ELF-1 (cell line): ENCODE measurements at places on chromosomes 13 and 19.
A peak's percentile ranks its signal among the peaks of the same experiment; 100 is the strongest.

DNA sequence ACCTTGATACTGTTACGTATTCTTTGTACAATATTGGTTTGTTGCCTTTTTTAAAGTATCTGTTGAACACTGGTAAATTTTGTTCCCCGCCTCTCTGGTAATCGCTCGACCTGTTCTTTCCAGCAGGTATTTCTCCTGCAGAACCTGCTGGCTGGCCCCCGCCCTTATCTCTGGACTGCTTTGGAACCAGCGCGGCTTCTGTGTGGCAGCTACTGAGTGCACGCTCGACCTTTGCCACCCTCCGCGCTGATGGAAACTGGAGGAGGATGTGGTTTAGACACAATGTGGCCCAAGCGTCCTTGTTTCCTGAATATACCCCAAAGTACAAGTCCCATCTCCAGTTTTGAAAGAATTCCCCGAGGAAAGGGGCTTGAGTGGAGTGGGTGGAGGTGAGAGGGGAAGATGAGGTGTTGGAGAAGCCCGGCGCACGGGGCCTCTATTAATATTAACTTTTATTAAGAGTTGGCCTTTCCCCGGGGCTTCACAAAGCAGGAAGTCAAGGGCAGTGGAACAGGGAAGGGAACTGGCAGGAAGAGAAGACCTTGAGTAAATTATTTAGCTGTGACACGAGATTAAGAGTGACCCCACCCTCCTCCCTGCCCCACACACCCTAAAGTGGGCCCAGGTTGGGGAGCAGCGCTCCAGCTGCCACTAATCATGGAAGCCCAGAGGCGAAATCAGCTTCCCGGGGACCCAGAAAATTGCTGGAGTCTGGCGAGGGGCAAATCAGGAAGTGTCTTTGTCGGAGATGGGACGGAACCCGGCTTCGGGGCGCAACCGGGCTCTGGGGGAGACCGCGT, 16.0 kb downstream of the CDX2 start:
- DNase-seq, result no peak

GRCh38 chr13:92805766-92806165, 420.8 kb upstream of the GPC6 start:
- DNase-seq, result no peak

DNA sequence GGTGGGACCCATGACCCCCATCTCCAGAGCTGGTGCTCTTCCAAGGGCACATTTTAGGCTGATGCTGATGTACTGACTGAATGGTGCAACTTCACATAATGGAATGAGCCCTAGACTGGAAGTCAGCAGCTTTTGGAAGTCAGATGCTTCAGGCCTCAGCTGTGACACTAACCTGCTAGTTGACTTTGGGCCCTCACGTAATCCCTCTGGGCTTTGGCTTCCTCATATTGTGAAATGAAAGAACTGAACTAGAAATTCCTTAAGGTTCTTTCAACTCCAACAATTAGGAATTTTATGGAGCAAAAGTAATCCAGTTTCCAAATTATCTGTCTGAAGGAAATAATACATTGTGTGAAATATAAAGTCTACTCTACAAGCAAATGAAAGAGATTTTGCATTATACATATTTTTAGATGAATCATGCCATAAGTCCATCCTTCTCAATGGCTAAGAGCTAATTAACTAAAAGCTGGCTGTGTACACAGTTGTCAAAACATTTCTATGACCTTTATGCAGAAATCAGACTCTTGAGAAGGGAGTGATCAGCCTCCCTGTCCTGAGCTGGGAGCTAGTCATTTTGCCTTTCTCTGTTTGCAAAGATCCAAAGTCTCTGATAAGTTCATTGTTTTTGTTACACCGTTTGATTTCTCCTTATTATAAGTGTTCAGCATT, 204.2 kb downstream of the DCLK1 start:
- DNase-seq, result no peak

DNA sequence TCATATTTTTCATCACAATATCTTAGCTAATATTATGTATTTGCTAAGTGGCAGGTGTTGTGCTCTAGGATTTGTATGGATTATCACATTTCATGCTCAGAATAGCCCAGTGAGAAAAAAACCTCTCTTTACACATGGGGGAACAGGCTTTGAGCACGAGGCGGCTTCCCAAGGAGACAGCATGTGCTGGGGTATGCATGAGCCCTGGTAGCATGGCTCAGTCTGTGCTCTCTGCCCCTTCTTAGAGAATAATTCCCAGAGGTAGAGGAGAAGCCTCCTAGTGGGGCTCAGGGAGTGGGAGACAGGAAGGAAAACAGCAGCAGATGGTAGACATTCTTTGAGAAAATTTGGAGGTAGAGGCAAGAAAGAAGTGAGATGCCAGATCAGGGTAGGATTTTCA, 31.6 kb downstream of the RNASEH2B start:
- DNase-seq, result no peak

GRCh38 chr19:9674663-9675357, at the start of gene ZNF562:
TSS of gene ZNF562 (minus strand) at chr19:9675100. CDS start at chr19:9660744, 14,356 bp downstream.
- DNase-seq, result peak; percentile 98

- DNase-seq, result peak; percentile 19
Measured at GRCh38 chr19:31350693-31351055, 1.4 kb upstream of the TSHZ3 start.

DNA sequence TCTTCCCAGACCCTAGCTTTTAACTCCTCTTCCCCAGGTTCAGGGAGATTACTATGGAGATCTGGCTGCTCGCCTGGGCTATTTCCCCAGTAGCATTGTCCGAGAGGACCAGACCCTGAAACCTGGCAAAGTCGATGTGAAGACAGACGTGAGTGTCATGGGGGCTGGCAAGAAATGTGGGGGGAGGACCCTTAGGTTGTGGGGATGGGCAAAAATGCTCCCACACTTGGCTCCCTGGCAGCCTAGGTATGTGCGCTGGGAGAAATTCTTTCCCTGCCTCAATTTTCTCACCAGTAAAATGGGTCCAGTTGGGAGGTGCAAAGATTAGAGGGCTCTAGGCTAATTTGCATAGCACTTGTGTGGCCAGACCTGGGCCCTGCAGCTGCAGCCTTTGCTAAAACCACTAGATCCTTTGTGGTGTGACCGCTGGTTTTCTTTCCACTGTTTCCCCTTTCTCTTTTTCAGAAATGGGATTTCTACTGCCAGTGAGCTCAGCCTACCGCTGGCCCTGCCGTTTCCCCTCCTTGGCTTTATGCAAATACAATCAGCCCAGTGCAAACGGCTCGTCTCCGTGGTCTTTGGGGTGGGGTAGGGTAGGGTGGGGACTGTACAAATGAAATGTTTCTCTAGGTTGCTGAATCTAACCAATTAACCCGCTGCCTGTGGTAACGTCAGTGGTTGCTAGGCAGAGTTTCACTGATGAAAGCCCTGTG, 959 bp upstream of the RAB4B start:
- peak; percentile 97 for DNase-seq

- DNase-seq, result peak; percentile 3
Measured at GRCh38 chr13:22428188-22428828, 752.5 kb upstream of the SGCG start.

GRCh38 chr19:39474139-39474620, 6.5 kb upstream of the TIMM50 start:
- DNase-seq, result peak; percentile 77

DNA sequence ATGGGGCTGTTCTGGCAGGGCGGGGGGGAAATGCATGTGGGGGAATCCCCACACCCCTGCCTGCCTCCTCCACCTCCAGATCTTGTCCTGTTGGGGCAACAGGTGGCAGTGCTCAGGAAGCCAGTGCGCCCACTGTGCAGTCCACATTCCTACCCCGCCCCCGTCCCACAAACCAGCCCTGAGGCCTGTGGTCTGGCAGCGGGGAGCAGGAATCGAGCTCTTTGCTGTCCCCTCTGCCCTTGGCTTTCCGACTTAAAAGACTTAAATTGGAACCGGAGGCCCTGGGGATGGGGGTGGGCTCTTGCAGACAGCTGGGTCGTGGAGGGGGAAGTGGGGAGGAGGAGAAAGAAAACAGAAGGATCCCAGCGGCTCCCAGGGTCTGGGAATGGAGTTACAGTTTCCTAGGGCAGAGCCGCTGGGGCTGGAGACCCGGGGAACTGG, 4.3 kb downstream of the NANOS3 start:
- peak; percentile 96 for DNase-seq

DNA sequence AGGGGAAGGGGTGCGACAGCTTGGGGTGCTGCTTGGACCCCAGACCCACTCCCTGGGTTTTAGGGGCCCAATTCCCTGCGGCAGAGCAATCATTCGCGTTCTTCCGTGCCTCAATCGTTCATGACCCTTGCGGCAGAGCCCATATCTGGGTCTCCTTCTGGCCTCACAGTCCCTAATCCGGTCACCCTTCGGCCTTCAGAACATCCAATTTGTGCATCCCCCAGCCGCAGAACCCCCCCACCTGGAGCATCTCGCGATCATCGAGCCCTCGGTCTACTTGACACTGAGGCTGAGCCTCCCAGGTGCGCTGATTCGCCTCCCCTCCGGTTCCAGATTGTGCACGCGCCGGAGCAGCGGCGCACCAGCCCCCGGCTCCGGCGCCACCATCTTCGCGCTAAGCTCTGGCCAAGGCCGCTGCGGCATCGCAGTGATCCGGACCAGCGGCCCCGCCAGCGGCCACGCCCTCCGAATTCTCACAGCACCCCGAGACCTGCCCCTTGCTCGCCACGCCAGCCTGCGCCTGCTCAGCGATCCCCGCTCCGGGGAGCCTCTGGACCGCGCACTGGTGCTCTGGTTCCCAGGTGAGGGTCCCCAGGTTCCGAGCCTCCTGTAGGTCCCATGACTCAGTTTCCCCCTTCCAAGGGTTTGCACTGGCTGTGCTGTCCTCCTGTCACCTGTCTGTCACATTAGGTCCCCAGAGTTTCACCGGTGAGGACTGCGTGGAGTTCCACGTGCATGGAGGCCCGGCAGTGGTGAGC, 501 bp downstream of the GTPBP3 start:
- DNase-seq, result no peak

- no peak for DNase-seq
Measured at GRCh38 chr13:79547211-79548195, 66.5 kb downstream of the NDFIP2 start.

GRCh38 chr13:113557013-113557412, 27.5 kb upstream of the TFDP1 start:
- DNase-seq, result no peak
